NCI-H1930 (cell line): ENCODE measurements at places on chromosomes 13 and 19.

GRCh38 chr19:12965017-12965811 is 4.2 kb upstream of the DAND5 start:
- peak; percentile 74 for DNase-seq

DNA sequence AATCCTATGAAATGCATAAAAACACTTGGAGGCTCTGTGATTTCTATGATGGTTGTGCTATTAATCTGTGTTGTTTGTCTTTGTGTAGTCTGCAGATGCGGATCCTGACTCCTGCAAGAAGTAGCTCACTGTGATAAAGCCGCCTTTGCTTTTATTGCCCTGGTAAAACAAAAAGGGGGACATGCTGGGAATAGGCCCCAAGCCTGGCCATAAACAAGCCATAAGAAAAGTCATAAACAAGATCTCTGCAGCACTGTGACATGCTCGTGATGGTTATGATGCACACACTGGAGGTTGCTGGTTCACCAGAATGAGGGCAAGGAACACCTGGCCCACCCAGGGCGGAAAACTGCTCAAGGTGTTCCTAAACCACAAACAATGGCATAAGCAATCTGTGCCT is 26.6 kb upstream of the ZNF266 start:
- no peak for DNase-seq

GRCh38 chr13:32624441-32624840 is 38.2 kb downstream of the PDS5B start:
- no peak for DNase-seq

DNA sequence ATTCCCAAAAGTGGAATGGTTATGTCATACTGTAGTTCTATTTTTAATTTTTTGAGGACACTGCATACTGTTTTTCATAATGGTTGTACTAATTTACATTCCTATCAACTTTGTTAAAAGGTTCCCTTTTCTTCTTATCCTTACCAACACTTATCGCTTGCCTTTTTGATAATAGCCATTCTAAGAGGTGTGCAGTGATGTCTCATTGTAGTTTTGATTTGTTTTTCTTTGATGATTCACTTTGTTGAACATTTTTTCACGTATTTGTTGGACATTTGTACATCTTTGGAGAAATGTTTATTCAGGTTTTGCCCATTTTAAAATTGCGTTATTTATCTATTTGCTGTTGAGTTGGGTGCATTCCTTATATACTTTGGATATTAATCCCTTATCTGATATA is 188.8 kb upstream of the SPRY2 start:
- no peak for DNase-seq

- no peak for DNase-seq
These were observed 14.4 kb downstream of the EPS15L1 start for GRCh38 chr19:16457195-16457953.

GRCh38 chr19:42343344-42344110 is 18.1 kb downstream of the MEGF8 start:
- no peak for DNase-seq

DNA sequence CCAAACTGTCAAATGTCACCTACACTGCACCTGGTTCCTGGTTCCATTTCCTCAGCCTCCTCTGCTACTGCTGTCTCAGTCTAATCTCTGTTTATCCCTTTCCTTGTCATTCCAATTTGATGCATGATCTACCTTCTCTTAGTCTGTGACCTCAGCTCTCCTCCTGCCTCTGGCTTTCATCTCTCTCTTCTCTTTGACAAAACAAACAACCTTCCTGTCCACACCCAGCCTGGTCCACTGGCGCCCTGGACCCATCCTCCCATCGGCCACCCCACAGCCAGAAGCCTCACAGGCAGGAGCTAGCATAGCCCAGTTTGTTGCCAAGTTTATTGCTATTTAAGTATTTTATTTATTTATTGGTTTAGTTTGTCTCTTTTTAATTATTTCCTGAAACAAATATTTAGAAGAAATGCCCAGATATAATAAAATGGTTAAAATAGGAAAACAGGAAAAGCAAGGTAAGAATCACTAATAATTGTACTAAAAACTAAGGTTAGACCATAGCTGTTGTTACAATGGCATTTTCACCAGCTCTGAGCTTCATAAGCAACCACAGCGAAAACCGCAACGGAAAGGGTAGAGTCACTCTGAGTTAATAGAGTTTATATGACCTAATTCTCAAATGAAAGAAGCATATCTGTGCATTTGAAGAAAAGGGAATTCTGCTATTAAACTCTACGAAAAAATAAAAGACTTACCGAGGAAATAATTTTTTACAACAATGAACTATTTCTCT is 68.6 kb downstream of the EFNB2 start:
- no peak for DNase-seq

GRCh38 chr19:39996218-39996810 is 546 bp upstream of the ZNF546 start:
- DNase-seq = no peak

GRCh38 chr19:58480831-58481230 is 4.7 kb downstream of the ZNF446 start:
- no peak for DNase-seq

GRCh38 chr19:632579-633067 is 714 bp downstream of the POLRMT start:
- DNase-seq = no peak

DNA sequence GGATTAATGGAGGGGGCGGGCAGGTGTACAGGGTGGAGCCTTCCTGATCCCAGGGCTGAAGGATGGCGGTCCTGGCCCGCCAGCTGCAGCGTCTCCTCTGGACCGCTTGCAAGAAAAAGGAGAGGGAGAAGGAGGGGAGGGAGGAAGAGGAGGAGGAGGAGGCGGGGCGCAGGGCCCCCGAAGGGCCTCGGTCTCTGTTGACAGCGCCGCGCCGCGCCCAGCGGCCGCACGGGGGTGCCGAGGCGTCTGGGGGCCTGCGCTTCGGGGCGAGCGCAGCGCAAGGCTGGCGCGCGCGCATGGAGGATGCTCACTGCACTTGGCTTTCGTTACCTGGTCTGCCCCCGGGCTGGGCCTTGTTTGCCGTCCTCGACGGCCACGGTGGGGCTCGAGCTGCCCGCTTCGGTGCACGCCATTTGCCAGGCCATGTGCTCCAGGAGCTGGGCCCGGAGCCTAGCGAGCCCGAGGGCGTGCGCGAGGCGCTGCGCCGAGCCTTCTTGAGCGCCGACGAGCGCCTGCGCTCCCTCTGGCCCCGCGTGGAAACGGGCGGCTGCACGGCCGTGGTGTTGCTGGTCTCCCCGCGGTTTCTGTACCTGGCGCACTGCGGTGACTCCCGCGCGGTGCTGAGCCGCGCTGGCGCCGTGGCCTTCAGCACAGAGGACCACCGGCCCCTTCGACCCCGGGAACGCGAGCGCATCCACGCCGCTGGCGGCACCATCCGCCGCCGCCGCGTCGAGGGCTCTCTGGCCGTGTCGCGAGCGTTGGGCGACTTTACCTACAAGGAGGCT is at the start of gene PPM1N:
Gene PPM1N, plus strand, starts transcription at position 33 of the 785 bp plus-strand sequence. Its CDS starts 30 bp downstream, at position 63.
- DNase-seq = peak; percentile 71

GRCh38 chr13:94799299-94799698 is 87.0 kb upstream of the SOX21 start:
- no peak for DNase-seq
